ENCODE measurements at places on chromosomes 4 and X.
A peak's percentile ranks its signal among the peaks of the same experiment; 100 is the strongest.

GRCh38 chr4:38230821-38231563 is 270.8 kb downstream of the PTTG2 start:
- no peak for DNase-seq

GRCh38 chr4:114287079-114287696 is 307.7 kb upstream of the ARSJ start:
- peak; percentile 11 for DNase-seq

- DNase-seq, result no peak
These were observed 12.6 kb downstream of the SYN1 start for GRCh38 chrX:47607091-47607490.

DNA sequence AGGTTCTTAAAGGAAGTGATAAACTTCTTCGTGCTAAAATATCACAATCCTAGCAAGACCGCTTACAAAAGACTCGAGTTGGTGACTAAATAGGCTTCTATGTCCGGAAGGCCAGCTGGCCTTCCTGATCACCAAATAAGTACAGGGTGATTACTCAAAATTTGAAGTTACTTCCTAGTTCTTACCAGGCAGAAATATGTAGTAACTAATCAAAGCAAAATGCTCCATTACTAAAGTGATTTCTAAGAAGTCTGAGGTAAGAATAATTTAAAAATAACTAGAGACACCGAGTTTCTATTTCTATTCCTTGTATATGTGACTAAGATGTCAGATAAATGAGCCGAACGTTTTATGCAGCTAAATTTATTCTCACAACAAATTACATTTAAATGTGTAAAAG is 62.2 kb downstream of the NSUN7 start:
- DNase-seq, result no peak

- no peak for DNase-seq
These were observed 131.8 kb upstream of the VCX start for GRCh38 chrX:7711167-7711566.

DNA sequence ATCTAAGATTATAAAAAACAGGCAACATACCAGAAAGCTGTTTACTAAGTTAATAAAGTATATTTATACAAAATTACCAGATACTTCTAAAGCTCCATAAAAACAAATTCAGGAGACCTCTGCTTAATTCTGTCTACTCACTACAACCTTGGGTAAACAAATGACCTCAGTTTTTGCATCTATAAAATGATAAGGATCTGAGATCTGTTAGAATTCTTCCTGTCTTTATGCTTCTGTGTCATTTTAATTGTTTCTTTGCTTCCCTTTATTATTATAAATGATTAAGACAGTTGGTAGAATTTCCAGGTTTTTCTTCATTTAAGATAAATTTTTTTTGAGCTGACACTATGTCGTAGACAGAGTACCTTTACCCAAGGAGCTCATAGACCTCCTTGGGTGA is 76.0 kb downstream of the ANK2 start:
- DNase-seq, result no peak

- DNase-seq, result no peak
These were observed 3.2 kb upstream of the UXT start for GRCh38 chrX:47662144-47662657.

DNA sequence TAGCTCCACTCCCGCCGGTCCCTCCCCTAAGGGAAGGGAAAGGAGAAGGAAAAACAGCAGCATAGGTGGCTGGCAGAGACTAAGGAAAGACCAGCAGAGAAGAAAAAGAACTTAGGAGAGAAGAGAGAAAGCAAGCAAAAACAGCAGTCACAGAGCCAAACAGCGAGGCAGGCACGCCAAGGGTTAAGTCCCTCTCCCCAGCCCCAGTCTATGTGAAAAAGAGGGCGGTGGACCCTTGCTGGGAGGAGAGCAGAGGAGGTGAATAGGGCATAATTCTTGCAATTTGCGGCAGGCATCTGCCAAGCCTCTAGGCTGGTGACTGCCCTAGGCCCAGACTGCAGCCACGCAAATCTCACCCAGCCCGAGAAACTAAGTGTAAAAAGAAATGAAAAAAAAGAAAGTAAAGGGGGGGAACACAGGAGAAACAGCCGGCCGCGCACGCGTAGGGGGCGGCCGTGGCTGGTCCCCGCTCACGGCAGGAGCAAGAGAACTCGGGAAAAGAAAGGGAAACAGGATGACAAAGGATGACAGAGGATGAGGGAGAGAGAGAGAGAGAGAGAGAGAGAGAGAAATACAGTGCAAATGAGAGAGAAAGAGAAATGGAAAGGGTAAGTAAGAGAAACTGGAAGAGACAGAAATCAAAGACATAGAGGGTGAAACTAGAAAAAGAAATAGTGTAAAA is 48.6 kb downstream of the MAGEA9 start:
- no peak for DNase-seq

DNA sequence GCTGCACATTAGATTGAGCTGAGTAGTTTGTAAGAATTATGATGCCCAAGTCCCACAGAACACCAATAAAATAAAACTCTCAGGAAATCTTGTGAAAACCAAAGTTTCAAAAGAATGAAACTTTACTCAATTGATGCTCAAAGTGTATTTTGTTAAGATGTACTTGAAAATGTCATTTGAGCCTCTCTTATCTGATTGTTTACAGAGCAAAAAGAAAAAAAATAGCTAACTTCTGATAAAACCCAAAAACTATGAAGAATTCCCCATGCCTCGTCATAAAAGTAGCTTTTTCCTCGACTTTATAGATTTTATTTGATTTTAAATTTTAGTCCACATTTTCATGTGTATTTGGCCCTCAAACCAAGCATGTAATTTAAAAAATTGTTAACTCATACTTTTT is 521.5 kb upstream of the FTHL17 start:
- no peak for DNase-seq

DNA sequence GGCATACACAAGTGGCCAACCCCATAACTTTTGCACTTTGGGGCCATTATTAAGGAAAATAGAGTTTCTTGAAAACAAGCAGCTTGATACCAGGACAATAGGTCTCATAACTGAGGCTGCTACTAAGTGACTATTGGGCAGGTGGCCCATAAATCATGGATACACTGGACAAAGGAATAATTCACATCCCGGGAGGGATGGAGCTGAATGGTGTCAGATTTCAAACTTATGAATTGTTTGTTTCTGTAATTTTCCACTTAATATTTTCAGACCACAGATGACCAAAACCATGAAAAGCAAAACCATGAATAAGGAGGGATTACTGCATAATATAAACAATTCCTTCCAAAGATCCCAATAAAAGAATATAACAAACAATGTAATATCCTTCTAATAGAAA is 114.4 kb downstream of the WDFY3 start:
- DNase-seq, result peak; percentile 84

DNA sequence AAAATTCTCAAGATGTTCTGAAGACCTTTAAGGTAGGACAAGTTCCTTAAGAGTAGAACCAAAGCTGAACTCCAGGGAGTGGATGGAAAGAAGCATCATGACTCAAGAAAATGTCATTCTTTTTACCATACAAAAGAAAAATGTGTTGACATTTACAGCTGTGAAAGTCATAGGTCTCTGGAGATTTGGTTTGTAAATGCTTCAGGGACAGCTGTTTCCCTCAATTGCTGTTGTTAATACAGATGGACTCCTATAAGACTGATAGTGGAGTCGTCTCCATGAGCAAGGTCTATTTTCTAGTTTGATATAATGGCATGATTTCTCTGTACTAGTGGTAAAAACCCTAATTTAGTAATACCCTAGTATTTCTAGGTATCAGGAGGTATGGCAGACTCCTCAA is 101.7 kb downstream of the PHOX2B start:
- no peak for DNase-seq

GRCh38 chrX:110944751-110945675 is 149.4 kb upstream of the CHRDL1 start:
- no peak for DNase-seq

- no peak for DNase-seq
These were observed 85.3 kb downstream of the CLCN4 start for GRCh38 chrX:10242026-10242425.

DNA sequence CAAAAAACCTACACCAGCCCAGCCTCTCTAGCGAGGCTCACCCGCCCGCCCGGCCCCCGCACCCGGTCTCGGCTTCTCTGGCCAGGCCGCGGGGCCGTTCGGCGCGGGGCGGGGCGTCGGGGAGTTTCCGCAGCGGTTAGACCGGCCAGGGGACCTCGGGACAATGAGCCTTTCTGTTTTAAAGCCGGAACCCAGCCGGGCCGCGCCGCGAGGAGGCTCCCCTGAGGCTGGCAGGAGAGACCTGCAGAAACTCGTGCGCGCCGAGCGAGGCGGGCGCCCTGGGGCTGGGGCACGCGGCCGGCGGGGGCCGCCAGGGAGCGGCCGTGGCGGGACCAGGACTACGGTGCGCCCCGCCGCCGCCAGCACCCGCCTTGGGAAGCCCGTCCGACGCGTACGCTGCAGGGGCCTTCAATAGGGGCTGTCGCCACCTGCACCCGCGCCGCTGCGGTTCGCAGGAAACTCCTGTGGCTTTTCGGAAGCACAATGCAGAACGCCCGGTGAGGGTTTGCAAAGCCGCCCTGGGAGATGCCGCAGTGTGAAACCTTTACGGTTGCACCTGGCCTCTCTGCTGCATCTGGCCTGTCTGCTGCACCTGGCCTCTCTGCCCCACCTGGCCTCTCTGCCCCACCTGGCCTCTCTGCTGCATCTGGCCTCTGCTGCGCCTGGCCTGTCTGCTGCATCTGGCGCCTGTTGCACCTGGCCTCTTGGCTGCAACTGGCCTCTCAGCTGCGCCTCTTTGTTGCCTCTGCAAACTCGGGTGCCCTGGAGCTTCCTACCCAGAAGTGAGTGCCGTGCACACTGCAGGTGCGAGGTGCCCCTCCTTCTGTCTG is 63.9 kb downstream of the TRAPPC11 start:
- peak; percentile 60 for DNase-seq

GRCh38 chr4:163196926-163197480 is 30.3 kb upstream of the NAF1 start:
- no peak for DNase-seq

GRCh38 chr4:27662426-27662825 is 801.8 kb downstream of the STIM2 start:
- DNase-seq, result no peak

DNA sequence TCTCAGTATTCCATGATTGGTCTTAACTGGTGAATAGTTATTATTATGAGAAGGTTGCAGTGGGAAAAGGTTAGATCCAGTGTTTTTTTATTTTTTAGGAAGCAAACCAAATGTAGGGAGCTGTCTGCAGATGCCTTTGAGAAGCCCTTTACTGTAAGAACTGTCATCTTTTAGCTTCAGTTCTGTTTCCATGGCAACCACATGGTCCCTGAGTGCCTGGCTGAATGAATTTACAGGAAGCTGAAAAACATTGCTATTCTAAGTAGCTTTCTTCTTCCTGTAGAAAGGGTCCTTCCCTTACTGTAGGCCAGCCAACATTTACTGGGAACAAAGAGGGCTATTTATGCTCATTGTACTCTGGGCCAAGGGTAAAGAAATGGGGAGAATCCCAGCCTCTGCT is 103.3 kb downstream of the DCLK2 start:
- no peak for DNase-seq

DNA sequence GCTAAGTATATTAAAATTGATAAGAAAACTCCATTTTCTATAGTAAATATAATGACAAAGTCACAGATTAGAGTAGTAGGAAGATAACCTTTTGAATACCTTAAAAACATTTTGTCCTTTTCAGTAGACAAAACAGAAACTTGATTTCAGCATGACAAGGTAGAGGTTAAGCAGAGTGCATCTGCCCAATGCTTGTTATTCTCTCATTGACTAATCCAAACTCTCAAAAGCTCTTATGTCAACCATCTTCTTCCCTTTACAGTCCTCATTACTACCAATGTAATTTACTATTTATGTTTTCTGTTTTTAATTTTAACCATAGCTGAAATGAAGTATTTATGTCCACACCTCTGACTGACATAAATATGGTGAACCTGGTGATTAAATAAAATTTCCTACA is 11.1 kb downstream of the NIPAL1 start:
- no peak for DNase-seq

DNA sequence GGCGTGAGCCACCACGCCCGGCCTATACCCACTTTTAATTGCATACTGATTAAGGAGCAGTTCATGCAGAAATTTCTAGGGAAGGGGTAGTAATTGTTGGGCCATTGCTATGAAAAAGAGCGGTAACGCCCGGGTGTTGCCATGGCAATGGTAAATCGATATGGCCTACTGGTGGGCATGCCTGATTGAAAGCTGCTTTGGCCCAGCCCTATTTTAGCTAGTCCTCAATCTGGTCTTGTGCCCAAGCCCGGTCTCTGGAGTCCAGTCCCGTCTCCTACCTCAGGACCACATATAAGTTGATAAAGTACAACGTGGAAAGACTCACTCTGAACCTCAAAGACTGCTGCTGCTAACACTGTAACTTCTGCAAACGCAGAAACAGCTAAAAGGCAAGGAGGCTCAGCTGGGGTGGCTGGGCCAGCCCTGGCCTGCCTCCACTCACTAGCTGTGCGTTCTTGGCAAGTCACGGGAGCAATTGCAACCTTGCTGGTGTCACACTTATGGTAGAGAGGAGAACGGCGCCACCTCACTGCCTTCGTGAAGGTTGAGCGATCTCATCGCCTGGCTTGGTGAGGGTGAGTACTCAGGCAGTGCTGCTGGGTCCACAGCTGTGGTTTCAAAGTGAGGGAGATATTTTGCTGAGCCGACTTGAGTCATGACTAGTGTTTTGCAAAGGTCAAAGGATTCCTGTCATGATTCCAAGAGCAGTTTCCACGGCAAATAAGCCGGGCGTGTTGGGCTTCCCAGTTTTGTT is 57.0 kb upstream of the GRPEL1 start:
- DNase-seq, result no peak

DNA sequence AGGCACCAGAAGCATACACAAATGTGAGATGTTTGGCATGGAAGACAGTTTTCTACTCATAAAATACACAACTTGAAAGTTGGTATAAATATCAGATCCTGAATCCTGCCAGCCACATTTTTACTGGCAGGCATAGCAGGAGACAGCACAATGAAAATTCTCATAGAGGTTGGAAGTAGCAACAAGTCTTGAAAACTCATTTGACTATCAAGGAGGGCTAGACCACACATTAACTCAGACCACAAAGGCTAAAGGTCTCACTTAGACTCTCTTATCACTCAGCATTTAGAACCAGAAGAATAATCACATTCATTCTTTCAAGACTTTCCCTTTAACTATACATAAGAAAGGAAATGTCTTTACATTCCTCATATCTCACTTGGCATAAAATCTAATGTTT is 56.5 kb downstream of the SORBS2 start:
- DNase-seq, result no peak

GRCh38 chrX:155231163-155231562 is 14.9 kb downstream of the VBP1 start:
- no peak for DNase-seq

DNA sequence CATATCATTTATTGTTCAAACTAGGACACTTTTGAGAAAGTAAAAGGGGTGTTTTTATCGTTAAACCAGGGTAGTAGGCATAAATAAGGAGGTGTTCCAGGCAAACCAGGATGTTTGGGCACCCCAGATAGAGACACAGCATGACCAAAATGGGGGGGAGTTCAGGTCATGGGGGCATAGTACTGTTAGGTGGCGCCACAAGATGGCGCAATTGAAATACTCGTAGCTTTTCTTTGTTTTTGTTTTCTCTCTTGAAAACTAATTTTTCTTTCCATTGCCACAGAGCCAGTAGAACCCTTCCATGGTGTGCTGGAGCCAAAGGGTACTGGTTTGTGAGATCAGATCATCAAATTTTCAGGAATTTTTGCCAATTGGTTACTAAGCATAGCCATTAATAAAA is 283.4 kb downstream of the BCOR start:
- DNase-seq, result peak; percentile 15

Measured in SHP77 treated with DMSO at 0.1 percent for 48 hours (cell line).